ENCODE measurements at places on chromosomes 4 and X.

DNA sequence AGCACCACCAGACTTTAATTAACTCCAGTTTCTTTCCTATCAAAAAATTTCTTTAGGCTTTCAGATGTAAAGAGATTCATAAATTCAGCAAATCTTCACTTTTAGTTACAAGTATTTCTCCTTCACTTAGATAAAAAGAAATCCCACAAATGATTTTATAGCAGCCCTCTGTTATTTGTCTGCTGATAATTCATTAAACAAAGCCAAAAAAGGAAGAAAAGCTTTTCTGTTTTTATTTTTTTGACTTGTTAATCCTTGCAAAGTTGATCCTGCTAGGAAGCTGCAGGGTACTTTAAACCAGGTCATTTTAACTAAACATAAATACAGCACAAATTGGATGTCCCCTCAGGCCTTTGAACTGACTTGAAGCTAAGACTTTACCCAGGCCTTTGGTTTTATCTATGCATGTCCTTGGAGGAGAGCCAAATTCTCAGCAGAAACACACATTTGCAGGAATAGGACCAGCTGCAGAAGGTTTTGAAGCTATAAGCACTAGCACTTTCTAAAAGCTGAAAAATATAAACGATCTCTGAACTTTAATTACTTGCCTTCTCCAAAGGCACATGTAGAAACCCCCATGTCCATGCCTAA, 57.5 kb downstream of the PCDH18 start:
- DNase-seq, result no peak

DNA sequence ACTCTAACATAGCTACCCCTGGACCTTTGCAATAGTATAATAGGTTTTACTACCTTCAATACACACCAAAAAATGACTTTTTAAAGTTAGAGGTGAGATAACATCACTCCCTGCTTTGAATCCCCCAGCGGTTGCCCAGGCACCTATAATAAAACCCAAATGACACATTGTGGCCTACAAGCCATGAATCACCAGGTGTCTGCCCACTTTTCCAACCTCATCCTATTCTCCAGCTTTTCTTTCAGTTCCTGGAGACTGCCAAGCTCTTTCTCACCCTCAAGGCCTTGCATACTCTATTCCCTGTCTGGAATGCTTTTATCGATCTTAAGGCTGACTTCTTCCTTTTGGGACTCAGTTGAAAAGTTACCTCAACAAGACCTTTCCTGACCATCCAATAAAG, 16.4 kb upstream of the PRSS48 start:
- DNase-seq, result no peak

DNA sequence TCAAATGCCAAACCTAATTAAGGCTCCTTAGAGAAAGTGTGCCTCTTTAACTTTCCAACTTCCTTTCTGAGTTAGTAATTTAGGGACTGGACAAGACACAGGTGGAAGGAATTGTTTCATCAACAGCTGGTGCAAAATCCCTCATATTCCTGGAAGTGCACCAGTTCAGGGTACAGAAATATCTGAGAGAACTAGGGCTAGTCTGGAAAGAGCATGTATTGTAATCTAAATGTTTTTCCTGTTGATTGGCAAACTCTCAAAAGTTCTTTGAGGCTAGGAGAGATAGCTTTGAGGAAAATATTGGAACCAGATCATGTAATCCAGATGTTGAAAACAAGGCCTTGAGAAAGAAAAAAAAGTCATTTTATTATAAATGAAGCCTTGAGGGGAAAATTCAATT, 98.1 kb upstream of the C1GALT1C1 start:
- no peak for DNase-seq

DNA sequence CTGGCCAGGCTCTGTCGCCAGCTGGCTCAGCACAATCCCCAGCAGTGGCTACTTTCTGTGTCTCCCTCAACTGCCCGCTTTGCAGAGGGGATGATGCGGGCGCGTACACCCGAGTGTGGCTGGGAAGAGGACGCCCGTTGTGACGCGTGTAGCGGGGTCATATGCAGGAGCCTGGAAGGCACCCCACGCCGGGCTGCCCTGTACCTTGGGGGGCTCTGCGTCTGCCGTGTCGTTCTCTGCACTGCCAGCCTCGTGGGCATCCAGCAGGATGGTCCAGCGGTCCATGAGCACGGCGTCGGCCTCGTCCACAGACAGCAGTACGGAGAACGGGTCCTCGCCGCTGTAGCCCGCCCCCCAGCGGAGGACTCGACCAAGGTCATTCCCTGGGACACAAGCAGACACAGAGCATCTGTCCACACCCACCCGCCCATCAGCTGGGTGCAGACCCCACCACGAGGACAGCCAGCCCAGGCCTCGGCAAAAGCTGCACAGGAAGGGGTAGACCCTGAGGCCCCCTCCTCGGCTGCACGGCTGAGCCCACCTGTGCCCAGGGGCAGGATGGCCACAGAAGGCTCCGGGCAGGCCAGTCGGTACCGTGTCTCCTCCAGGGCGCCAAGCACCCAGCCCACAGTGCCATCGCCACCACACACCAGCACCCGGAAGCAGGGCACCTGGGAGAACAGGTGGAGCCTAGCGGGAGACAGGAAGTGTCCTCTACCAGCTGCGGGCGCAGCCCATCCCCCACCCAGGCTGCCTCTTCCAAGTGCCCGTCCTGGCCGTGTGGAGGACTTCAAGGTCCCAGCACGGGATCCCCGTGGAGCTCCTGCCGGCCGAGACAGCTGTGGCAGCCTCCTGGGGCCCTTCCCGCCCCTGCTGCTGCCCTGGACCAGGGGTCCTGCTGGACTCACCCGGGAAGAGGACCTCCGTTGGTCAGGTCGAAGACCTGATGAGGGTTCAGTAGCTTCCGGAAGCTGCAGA, 10.8 kb downstream of the DGKQ start:
- no peak for DNase-seq

GRCh38 chrX:97479106-97479890, 595.6 kb downstream of the RPA4 start:
- peak; percentile 26 for DNase-seq

- no peak for DNase-seq
These were observed 3.1 kb downstream of the KDM6A start for GRCh38 chrX:44876086-44876485.

GRCh38 chr4:38166768-38167167, 206.6 kb downstream of the PTTG2 start:
- DNase-seq, result no peak

DNA sequence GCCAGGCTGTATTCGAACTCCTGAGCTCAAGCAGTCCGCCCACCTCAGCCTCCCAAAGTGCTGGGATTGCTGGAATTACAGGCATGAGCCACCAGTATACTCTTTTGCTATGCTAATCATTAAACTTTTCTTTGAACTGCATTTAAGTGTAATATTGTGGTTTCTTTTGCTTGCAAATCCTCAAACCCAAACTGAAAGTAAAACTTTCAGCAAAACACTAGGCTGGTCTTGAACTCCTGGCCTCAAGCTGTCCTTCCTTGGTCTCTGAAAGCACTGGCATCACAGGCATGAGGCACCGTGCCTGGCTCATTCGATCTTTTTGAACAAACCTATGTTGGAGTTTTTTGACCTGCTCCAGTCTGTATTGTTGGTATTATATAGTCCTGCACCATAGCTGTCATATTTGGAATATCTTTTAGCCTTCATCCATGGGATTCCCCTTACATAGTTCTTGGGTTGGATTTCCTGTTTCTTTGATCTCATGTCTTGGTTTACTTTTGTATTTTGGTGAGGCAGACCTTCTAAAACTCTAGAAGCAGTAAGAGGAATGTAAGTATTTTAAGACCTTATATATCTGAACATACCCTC, 34.1 kb downstream of the MOB1B start:
- DNase-seq, result no peak

GRCh38 chrX:154383359-154384283, 4.5 kb downstream of the EMD start:
- DNase-seq, result no peak

- no peak for DNase-seq
These were observed 1296.1 kb upstream of the PABPC4L start for GRCh38 chr4:135497563-135498152.

- no peak for DNase-seq
These were observed 97.1 kb upstream of the ATOH1 start for GRCh38 chr4:93731456-93731855.

- DNase-seq, result no peak
These were observed 30.9 kb downstream of the CAMK2D start for GRCh38 chr4:113730467-113731216.

GRCh38 chr4:86452924-86453531, 93.2 kb upstream of the MAPK10 start:
- no peak for DNase-seq

DNA sequence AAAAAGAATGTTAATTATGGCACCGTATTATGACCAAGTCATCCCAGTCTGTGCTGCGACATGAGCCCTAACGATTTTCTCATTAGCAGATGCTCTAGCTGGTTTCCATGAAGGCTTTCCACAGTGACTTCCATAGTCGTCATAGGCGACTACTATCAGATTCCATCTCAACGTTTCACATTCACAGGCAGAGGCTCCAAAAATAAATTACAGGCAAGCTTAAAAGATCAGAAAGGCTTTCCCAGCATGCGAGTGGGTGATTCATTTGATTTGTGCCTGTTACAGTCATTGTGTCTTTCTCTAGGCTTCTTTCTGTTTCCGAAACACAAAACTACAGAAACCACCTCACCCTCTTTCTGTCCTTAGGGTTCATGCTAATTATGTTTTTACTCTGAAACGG, 43.2 kb downstream of the PALLD start:
- DNase-seq, result no peak

GRCh38 chr4:38688676-38689355, 24.8 kb downstream of the KLF3 start:
- no peak for DNase-seq

DNA sequence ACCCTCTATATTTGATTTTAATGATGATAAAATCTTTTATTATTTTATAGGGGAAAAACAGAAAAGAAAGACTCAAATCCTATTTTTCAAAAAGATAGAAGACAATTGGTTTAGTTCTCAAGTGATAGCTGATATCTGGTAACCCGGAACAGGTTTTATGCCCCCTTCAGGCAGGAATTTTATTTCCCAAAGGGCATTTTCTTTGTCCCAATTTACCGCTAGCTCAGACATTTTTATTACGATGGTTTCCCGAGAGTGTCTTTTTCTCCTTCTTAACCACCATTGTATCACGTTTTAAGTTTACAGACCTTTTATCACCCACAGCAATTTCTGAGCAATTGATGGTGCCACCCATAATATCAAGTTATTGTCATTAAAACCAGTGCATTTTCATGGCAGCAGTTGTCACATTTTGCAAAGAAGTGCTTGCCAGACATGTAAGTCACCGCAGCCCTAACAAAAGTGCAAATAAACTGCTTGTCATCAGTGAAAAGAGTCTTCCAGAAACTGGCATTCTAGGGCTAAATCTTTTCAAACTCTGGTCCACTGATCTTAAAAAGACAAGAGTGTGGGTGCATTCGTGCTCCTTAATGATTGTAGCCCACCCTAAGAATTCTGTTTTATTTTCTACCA, 204.8 kb upstream of the VCX start:
- no peak for DNase-seq

GRCh38 chrX:119475389-119476101, 7.3 kb downstream of the SLC25A5 start:
- no peak for DNase-seq

DNA sequence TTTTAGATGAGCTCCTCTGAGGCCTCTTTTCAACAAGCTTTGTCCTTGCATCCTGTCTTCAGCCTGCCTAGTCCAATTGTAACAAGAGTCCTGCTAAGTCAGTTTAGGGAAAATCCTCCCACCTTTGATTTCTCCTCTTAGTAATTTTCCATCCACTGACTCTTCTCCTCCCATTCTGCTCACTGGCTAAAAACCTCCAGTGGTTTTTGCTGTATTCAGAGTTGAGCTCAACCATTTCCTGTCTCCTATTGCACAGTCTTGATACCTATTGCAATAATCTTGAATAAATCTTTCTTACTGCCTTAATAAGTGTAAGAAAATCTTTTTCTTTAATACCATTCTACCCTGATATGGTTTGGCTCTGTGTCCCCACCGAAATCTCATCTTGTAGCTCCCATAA, 117.8 kb upstream of the ENPP6 start:
- DNase-seq, result no peak

DNA sequence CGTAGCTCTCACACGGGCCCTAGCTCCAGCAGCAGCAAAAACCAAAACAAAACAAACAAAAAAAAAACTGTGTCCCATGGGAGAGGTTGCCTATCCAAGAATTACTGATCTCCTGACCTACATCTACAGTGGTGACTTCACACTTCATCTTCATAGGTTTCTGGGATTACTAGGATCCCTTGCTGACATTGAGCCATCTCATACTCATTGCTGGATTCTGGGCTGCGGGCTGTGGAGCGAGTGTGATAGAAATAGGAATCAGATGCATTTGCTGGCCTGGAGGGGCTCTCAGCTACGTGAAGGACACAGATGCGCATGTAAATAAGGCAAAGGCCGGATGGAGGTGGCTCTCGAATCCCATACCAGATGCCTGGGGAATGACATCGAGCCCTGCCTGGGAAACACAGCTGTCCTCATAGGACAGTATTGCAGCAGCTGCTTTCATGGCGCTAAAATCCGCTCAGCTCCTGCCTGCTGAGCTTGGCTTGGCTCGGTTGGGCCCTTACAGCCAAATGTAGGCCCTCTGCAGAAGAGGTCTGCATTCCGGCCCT, 41.7 kb downstream of the CNGA2 start:
- no peak for DNase-seq

DNA sequence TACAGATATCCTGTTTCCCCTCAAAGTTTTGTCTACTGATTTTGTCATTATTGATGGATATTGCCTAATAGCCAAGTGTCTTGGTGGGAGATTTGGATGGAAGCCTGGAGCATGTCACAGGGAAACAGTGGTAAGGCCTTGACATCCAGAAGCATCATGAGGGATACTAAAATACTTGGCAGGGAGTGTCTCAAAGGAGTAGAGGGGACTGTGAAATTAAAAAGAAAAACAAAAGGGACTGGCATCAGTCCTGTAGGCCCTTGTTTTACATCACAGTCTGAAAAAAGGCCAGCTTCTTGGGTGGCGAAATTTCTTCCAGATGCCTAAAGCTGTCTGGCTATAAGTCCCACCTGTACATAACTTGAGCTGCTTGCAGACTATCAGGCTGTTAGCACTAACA, 83.8 kb downstream of the GUCY2F start:
- no peak for DNase-seq

DNA sequence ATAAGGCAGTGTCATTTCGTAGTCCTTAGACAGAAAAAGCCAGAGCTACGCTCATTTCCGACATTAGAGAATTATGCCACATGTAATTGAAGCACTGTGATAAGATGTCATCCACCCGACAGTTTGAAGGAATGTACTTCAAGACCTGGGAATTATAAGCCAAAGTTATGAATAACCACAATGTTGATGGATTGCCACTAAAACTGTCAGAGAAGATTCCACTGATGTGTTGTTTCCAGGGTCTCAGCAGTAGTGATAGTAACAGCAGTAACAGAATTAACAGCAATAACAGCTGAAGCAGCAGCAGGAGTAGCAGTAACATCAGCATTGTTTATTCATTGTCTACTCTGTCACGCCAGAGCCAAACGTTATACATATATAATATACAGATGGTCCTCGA, 24.7 kb downstream of the RAB33A start:
- DNase-seq, result no peak
